ENCODE measurements at places on chromosomes 11 and 22.

DNA sequence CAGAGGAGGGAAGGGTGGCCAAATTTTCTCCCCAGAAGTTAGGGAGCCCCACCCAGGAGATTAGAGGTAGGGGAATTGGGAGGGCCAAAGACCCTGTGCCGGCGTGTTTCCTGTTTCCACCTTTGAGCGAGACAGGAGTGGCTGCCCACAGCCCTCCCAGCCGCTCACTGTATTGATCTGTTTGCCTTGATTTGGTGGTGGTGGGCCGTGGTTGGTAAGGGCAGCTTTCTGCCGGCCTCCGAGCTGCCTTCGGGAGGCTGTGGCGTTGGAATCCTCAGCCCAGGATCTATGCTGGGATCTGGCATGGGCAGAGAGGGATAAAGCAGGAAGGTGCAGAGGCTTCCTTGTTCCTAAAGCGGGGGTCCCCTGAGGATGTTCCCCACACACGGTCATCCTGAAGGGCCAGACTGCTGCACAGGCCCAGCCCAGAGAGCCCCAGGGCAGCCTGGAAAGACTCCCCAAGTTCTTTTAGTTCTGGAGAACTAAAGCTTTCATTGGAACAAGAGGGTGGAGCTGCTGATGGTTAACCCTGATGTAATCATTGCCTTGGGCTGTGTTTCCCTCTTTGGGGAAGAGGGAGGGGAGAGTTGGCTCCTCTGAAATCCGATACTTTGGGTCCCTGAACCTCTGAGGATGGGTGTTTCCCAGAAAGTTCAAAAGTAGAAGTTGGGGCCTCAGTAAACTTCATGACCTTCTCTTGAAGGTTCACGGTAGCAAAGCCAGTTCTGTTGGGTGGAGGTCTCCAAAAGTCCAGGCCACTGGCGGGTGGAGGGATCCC lies 7.2 kb downstream of the FAM83F start:
- DNase-seq = no peak

DNA sequence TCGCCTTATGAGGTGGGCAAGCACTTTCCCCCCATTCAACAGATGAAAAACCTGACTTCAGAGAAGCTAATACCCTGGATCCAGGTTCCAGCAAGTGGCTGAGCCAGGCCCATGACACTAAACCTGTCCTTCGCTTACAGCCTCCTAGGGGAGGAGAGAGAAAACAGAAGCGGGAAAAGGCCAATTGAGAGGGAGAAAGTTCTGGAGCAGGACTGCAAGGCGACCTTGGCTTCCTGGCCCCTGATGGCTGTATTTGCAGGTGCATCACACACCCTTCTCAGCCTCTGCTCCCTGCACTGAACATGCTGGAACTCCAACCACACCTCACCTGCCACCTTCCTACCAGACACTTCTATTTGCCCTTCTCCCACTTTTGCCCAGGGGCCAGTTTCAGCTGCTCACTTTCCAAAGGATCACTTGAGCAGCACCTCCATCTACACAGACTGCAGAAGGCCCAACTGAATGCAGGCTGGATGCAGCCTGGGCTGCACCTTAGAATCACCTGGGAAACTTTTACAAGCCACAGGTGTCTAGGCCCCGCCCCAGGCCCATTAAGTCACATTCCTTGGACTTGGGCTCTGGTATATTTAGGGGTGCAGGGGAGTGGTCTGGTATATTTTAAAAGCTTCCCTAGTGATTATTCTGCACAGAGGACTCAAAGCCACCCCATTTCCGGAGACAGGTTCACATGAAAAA lies 14.3 kb upstream of the ADA2 start:
- DNase-seq = no peak

DNA sequence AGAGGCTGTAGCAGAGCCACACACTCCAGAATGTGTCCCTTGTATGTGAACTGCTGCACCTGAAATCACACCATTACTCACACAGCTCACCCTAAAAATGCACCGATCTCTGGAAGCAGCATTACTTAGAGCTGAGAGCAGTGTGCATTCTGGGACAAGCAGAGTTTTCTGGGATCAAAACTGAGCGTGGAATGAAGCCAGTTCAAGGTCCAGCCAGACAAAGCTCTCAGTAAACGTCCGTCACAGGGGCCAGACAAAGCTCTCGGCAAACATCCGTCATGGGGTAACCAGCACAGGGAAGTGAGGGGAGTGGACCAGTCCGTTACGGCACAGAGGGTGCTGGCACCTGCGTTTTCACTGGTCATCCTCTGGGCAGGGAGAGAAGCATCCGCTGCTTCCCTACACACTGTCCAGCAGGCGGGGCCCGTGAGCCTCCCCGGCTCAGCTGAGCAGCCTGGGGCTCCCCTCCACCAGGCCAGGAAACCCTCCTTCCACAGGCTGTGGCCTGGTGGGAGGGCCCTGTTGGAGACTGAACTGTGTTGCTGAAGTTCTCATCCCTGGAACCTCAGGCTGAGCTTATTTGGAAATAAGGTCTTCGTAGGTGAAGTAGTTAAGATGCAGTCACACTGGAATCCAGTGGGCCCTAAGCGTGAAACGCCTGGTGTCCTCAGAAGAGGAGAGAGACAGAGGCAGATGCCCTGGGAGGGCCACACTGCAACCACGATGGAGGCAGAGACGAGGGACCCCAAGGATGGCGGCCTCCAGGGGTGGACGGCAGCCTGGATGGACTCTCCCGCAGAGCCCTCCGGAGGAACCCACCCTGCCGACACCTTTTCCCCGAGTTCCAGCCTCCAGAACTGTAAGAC lies 883.9 kb downstream of the BRD1 start:
- DNase-seq = no peak

- no peak for DNase-seq
These were observed 94.5 kb upstream of the FGF3 start for GRCh38 chr11:69913591-69914285.

DNA sequence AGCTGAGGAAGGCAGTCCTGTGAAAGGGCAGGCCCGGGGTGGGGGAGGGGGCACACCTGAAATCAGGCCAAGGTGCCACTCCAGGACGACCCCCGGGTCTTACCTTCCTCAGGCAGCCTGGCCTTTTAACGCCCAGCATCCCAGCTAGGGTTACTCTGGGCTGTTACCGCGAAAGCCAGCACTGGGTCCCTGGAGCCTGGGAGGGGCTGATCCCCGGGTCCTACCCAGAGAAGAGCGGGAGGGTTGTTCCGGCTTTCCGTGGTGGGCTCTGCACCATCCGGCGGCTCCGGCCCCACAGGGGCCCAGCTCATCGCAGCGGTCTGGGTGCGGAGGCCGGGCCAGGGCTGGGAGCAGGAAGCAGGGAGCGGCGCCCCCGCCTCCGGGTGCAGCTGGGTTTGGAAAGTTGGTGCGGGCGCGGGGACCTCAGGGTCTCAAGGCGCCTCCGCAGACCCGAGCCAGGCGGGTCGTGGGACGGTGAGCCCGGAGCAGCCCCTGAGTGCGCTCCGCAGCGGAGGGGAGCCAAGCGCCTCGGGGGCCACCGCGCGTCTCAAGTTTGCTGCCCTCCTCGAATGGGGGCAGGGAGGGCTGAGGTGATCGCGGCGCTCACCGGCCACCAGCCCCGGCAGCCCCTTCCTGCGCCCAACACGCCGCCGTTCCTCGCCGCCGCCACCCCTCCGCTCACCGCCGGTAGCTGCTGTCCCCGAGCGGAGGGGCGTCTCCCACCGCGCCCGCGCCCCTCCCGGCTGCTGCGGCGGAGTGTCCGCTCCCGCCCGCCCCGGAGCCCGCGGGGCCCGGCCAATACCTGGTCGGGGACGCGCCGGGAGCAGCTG lies 831 bp downstream of the CHST1 start:
- no peak for DNase-seq

DNA sequence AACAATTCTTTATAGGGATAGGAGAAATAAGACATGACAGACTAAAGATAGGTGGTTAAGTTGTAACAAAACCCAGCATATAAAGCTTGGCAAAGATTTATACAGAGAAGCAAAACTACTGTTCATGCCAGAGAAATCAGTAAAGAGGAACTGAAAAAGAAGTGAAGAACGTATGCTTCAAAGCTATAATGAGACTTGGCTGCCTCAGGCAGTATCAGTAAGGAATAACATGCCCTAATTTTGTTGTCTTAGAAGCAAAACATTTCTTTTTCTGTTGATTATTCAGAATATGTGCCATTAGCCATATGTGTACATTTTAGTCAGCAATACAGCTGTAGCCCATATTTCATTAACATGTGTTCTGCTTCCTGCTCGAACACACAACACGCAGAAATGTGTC lies 403.2 kb downstream of the NELL1 start:
- DNase-seq = no peak

GRCh38 chr11:133041181-133041580 lies 491.1 kb downstream of the OPCML start:
- no peak for DNase-seq

DNA sequence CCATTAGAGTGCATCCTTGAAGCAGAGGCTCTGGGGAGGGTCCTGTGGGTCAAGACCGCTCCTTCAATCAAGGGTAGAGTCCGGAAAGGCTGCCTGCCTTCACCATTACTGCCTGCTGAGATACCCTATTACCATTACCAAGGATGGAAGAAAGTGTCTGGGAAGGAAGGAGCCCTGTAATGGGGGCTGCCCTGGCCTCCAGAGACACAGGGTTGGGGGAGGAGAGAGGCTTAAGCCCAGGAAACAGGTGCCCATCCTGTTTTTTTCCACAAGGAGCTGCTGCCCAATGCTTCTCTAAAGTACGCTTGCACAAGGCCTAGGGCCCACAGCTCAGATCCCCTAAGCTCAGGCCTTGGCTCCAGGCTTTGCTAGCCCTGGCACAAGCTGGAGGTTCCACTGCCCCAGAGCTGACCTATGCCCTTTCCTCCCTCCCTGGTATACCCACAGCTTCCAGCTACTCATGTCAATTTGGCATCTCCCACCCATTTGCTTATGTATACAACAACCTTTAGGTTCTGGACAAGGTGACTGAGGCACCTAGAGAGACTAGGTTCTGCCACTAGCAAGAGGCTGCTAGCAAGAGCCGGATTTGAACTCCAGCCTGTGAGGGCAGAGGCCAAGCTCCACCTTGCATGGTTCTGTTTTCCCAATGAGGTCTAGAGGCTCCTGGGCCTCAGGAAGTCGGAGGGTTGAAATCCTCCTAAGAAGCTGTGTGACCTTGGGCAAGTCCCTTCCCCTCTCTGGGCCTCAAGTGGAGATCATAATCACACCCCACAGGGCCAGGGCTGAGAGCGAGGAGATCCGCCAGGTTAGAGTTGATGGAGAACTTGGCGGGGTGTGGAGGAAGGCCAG lies 1.5 kb upstream of the PLCB3 start:
- DNase-seq = no peak

DNA sequence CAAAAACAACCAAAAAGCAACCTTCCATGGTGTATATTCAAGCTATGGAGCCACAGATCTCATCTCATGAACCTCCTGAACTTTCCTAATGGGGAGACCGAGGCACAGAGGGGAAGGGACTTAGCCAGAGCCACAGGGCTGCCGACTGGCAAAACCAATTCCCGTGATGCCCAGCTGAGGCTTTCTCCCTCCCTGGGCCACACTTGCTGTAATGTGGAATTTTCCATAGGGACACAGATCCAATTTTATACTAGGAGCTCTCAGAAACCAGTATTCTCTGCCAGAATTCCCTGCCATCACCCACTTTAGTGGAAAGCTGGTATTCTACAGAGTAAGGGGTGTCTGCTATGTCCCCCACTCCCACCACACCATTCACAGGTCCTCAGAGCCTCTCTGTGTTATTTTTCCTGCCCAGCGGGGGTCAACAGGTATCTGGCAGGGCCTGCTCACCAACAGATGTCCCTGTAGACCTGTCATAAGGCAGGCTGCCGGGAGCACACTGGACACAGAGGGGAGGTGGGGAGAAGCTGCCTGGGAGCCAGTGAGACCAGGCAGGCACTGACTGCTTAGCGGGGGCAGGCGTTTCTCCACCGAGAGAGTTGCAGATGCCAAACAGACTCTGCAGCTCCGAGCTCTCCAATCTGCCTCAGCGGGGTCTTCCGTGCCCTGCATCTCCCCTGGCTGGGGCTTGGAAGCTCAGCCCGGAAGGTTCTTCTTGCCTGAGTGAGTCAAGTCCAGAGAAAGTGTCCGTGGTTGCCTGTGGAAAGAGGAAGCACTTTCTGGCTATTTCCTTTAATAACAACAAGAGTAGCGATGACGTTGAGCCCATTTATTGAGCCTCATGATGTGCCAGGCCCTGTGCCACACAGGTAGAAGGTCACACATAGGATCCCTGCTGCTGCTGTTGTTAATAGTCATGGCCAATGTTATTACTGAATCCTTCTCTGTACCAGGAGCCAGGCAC lies 26.3 kb downstream of the RPS6KA4 start:
- DNase-seq = no peak

GRCh38 chr11:1656061-1656441 lies 26.5 kb downstream of the KRTAP5-5 start:
- DNase-seq = no peak

- DNase-seq = no peak
These were observed 43.1 kb upstream of the TH start for GRCh38 chr11:2214527-2215229.

DNA sequence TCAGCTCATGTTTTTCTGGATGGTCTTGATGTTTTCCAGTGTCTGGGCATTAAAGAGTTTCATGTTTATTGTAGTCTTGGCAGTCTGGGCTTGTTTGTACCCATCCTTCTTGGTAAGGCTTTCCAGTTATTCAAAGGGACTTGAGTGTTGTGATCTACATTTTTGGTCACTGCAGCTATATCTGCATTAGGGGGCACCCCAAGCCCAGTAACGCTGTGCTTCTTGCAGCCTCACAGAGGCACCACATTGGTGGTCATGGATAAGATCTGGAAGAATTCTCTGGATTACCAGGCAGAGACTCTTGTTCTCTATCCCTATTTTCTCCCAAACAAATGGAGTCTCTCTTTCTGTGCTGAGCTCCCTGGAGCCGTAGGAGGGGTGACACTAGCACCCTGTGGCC lies 451.5 kb upstream of the FAT3 start:
- no peak for DNase-seq

GRCh38 chr22:35528927-35529326 lies 11.7 kb upstream of the RASD2 start:
- no peak for DNase-seq

All from PC-9 (cell line).